NT2/D1 (cell line): ENCODE measurements at places on chromosomes 16 and 17.

DNA sequence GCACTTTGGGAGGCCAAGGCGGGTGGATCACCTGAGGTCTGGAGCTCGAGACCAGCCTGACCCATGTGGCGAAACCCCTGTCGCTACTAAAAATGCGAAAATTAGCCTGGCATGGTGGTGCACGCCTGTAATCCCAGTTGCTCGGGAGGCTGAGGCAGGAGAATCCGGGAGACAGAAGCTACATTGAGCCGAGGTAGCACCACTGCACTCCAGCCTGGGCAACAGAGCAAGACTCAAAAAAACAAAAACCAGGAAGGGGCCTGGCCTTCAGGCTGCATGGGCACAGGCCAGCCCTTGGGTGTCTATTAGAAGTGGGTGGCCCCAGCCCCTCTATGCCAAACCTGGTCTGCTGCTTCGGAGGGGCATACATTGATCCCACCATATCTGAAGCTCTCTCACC lies 56.0 kb downstream of the PSMD12 start:
- DNase-seq = no peak

- DNase-seq = no peak
Measured at GRCh38 chr17:77462553-77463497, 322.1 kb downstream of the SEC14L1 start.

GRCh38 chr17:59842901-59843652 lies 49.7 kb downstream of the TUBD1 start:
- DNase-seq = no peak

- no peak for DNase-seq
Measured at GRCh38 chr17:527247-527646, 174.6 kb upstream of the RPH3AL start.

GRCh38 chr17:28125526-28126378 lies 83.3 kb downstream of the NLK start:
- no peak for DNase-seq
